AG20443 (cell line): ENCODE measurements at places on chromosomes 3 and 15.
A peak's percentile ranks its signal among the peaks of the same experiment; 100 is the strongest.

GRCh38 chr15:45573961-45574629 is 13.1 kb upstream of the BLOC1S6 start:
- no peak for DNase-seq

- DNase-seq = no peak
Observed at GRCh38 chr15:100735129-100736053, 133.0 kb downstream of the ASB7 start.

- DNase-seq = no peak
Observed at GRCh38 chr3:195145579-195145978, 125.4 kb downstream of the XXYLT1 start.

DNA sequence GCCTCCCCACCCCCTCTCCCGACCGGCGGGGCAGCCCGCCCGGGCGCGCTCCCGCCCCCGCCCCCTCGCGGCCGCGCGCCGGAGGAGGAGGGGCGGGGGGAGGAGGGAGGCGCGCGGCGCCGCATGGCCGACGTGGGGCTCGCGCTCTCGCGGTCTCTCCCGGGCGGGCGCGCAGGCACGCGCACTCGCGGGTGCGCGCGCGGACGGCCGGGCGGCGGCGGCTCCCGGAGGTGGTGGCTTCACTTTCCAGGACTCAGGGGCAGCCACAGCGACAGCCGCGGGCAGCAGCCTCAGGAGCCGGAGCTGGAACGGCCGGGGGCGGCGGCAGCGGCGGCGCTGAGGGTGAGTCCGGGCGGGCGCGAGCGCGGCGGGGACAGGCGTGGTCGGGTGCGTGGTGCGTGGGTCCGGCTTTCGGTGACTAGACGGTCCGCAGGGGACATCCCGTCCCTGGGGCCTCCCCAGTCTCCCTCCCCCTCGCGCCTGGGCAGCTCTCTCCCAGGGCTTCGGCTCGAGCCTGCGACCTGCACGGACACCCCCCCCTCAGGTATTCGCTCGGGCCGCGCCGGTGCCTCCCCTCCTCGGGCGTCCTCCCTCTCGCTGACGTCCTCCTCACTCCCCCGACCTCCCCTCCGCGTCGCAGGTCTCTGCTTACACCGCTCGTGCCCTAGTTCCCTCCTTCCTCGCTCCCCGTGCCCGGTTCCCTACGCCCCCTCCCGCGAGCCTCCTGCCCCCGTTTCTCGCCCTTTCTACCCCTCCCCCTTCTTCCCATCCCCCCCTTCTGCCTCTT is at the start of gene UBE2E2:
TSS of gene UBE2E2 (plus strand) at position 407 of the 787 bp plus-strand sequence.
- DNase-seq = peak; percentile 97

DNA sequence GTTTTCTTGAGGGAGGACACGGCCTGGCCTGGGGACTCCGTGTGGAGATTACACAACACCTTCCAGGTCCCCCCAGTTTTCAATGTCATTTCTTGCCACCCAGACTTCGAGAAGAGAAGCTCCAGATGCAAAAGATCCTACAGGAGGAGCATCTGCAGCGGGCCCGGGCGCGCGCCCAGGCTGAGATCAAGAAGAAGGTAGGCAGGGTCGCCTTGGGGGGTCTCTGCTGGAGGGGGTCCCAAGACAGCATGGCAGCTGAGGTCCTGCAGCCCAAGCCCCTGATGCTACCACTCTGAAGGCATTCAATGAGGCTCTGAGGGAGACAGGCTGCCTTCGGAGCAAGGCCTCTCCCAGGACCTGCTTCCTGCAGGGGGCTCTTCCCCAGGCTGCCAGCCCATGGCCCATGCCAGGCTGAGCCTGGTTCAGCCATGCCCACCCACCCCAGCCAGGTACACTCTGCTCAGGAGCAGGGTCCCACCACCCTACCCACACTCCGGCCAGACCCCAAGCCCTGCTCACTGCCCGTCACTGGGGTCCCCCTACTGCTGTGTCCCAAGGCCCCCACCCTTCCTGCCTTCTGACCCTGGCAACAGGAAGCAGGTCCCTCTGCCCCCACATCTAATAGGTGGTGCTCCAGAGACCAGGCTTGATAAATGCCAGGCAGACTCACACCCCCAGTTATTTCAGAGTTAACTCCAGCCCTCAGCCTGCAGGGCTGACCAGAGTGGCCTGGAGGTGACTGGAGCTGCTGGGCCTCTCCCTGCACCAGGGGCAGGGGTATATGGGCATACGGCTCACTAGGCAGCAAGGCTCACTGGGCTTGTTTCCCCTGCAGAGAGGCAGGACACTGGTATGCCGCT is 40.0 kb downstream of the ZXDC start:
- no peak for DNase-seq

DNA sequence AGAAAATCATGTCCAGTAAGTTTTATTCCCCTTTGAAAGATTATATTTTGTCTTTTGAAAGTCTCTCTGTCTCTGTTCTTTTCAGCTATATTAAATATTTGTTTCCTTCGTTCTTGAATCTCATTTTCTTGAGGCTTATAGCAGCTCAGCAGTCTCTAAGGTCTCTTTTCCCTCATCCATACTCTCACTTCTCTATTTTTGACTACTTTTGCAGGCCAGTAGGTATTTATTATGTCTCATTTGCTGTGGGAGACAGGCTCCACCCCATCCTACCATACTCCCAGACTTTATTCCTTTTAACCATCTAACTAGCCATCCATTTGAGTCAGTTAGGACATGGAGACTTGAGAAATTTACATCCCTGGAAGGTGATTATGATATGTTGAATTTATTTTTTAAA is 71.0 kb downstream of the FILIP1L start:
- no peak for DNase-seq

DNA sequence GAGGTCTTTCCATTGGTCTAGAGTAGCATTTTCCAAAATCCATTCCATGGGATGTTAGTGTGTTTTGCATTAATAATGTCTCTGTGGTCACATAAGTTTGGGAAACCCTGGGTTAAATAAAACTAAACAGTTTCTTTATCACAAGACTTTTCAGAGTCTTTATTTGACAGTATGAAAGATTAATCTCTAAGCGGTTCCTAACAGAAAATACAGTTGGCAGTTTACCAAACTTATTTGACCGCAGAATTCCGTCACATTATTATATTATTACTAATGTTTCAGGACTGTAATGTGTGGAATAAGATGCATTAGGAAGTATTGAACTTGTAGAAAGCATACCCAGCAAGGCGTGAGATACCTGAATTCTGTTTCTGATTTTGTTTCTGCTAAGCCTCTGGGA is 71.5 kb upstream of the ADAMTSL3 start:
- no peak for DNase-seq
